ENCODE measurements at places on chromosomes 6 and 20.
A peak's percentile ranks its signal among the peaks of the same experiment; 100 is the strongest.

DNA sequence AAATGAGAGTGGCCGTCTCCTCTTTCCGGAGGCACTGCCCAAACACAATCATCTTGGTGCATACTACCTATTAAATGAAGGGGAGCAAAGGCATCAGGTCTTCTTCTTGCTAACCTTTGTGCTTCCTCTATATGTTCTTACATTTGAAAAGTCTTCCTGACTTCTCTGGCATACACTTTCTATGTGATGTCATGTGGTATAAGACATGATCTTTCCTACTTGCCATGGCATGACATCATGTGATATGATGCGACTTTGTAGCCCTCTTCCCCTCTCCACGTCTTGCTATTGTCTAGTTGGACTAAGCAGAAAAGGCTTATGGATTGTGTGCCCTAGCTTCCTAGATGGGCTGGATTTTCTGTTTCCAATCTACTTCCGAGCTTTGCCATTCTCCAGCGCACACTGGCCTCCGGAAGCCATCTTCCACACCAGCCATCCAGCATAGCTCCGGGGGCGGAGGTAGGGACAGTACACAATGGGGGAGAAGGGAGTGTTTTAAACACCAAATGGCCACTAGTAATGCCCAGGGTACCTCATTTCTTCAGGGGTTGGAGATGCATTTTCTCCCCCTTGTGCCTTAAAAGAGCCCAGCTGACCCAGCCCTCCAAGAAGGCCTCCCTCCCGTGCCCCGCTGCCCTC is 8.8 kb upstream of the NEDD9 start:
- DNase-seq, result no peak

DNA sequence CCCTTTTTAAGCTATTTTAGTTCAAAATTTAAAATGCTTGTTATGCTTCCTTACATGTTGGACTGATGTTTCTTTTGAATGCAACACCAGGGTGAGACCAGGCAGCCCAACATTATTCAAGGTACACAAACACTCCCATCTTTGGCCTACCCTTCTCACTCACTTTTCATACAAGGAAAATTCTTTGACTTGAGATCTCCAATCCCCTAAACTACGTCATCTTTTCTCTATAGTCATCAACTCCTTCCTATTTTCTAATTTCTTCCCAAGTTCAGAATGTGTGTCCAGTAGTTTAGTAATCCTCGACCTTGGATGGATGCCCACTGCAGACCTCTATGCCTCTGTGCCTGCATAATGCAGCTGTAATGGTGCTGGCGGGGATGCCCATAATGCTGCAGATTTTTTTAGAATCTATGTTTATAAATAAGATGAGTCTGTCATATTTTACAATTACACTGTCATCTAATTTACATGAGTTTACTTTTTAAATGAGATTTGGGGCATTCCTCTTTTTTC is 108.7 kb downstream of the ID4 start:
- no peak for DNase-seq

DNA sequence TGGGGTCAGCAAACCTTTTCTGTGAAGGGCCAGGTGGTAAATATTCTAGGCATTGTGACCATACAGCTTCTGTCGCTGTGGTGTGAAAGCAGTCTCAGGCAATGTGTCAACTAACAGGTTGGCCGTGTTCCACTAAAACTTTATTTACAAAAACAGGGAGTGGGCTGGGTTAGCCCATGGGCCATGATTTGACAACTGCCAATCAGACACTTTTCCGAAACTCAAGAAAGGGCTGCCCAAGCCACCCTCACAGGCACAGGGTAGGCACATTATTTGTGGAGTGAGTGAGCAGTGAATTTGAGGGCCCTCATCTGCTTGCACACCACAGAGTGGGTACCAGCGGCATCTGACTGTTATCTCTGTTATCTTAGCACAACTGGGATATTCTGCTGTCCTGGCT is 290.3 kb downstream of the TAF4 start:
- no peak for DNase-seq

DNA sequence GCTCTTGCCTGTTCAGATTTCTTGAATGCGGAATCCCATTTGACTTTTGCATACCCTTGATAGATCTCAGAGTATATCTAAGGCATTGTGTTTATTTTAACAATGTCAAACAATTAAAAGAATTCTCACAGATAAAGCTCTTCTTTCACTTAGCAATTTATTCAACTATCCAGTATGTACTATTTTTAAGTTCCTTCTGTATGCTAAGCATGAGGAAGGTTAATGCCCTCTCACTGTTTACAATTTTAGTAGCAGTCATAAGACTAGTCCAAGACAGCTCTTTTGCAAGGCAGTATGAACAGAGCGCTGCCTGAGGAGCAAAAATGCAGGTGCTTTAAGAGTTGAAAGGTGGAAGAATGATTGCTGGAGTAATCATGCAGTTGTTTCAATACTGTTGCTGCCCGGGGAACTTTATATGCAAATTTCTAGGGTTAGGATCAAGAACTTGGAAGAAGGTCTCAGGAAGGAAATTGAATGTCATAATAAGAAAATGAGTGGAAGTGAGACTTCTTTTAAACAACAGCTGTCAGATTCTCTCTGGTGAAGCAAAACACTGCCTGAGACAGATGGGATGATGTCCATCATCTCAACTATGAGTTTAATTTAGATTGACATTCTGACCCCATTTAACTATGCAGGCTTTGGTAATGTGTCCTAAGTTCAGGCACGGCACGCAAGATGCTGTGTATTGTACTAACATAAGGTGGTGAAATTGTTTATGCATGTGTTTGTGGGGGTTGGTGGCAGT is 1303.5 kb upstream of the CITED2 start:
- no peak for DNase-seq

GRCh38 chr6:137261361-137261760 is 42.2 kb upstream of the IFNGR1 start:
- DNase-seq, result no peak

DNA sequence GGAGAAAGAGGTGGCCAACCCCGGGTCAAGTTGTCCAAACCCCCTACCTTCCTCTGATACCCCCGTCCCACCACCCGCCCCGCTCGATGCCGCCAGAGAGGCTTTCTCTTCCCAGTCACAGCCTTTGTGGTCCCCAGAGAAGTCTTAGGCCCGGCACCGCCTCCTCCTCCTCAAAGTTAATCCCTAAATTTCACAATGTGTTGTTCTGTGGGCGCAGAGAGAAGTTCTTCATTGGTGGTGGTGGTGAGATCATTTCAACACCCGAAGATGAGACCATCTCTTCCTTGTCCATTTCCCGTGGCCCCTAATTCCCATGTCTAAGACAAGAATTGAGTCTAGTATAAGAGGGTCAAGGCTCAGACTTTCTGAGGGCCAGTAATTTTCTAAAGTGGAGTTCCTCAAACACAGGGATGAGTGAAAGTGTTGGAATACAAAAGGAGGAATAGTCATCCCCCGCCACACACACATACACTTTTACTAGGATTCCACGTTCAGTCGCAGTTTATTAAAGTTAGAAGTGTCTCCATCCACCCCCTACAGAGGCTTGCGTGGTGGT is 10.4 kb downstream of the TRIM31 start:
- peak; percentile 55 for DNase-seq

- DNase-seq, result no peak
Observed at GRCh38 chr6:5457983-5458683, 196.8 kb downstream of the FARS2 start.

- DNase-seq, result no peak
Observed at GRCh38 chr6:130223508-130223907, 757 bp upstream of the SAMD3 start.

DNA sequence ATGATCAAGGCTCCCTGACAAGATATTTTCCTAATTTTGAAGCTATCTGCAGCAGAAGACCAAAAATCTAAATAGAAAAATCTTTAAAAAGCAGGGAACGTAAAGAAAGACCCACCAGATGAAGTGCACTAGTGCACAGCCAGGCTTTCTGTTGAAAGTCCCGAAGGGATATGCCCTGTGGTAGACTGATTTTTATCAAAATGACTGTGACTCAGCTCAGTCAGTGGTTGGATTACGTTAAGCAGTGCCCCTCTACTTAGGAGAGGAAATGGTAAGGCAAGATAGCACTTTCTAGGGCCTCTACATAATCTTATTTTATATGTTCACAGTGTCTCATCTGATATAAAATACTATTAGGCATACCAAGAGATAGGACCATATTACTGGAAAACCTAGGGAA is 123.4 kb upstream of the RAB32 start:
- no peak for DNase-seq

- DNase-seq, result no peak
Observed at GRCh38 chr6:156919370-156919769, 142.2 kb downstream of the ARID1B start.

- DNase-seq, result no peak
Observed at GRCh38 chr20:24870881-24871280, 78.2 kb upstream of the CST7 start.

- no peak for DNase-seq
Observed at GRCh38 chr6:125444006-125444923, 142.5 kb upstream of the HDDC2 start.

- DNase-seq, result no peak
Observed at GRCh38 chr6:4872841-4873240, 96.6 kb downstream of the CDYL start.

GRCh38 chr6:75286955-75287354 is 2.4 kb upstream of the TMEM30A start:
- no peak for DNase-seq

GRCh38 chr20:47030271-47030810 is 135.7 kb downstream of the EYA2 start:
- DNase-seq, result no peak

DNA sequence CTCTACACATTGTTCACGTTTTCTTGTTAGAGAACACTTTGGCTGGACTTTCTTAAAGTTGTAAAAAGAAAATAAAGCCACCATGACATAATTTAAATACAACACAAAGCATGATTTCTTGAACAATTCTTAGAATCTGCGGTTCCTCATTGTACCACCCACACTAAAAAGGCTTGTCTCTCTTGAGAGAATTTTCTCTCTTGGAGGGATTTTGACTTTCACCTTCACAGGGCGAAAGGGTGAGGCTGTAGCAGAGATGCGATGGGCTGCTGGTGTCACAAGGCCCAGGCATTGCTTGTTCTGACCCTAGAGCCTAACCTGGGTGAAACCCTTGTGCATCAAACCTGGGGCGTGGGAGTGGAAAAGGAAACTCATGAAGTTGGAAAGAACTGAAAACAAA is 122.7 kb upstream of the RIPOR2 start:
- DNase-seq, result no peak

GRCh38 chr6:121305957-121306607 is 28.2 kb downstream of the TBC1D32 start:
- DNase-seq, result peak; percentile 35

- no peak for DNase-seq
Observed at GRCh38 chr6:42431877-42432276, 19.8 kb downstream of the TRERF1 start.

DNA sequence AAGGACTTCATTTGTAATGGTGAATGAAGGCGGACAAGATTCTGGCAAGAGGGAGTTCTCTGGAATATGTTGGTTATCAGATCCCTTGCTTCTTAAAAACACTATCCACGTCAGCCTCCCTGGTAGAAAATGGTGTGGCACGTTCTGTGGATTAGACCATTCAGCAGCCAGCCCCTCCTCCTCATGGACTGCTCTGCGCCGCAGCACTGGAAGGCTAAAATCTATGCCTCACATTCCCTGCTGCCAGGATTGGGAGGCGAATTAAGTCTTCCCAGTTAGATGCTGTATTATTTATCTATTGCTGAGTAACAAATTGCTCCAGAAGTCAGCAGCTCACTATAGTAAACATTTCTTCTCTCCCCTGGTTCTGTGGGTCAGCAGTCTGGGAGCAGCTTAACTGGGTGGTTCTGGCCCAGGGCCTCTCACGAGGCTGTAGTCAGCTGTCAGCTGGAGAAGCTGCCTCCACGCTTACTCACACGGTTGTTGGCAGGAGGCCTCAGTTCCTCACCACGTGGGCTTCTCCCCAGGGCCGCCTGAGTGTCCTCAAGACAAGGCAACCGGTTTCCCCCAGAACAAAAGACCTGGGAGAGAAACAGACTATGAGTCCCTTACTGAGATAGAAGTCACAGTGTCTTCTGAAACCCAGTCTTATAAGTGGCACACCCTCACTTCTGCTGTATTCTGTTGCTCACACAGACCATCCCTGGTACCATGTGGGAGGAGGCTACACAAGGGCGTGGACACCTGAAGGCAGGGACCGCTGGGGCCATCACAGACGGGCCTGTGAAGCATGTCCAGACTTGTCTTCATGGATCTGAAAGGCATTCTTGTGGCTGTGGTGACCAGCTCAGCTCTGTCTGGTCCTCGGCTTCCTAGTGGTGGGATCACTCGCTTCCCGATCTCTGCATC is 101.0 kb downstream of the NRN1 start:
- peak; percentile 95 for DNase-seq

GRCh38 chr6:111829581-111829980 is 43.7 kb downstream of the FYN start:
- DNase-seq, result no peak

DNA sequence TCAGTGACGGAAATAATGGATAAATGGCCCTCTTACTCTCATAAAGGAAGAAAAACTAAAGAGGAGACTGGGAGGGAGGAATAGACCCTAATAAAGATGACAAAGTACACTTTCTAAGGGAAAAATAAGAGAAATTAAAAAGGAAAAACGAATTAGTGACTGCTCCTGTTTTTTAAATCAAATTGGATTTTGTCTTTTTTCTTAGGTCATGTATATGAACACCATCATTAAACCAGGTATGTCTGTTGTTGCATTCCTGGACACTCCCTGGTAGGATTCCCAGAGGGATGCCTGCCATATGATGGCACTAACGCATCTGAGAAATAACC is 59.4 kb upstream of the BTN3A2 start:
- DNase-seq, result peak; percentile 37

GRCh38 chr20:17679941-17680835 is 1.9 kb downstream of the RRBP1 start:
- peak; percentile 58 for DNase-seq

DNA sequence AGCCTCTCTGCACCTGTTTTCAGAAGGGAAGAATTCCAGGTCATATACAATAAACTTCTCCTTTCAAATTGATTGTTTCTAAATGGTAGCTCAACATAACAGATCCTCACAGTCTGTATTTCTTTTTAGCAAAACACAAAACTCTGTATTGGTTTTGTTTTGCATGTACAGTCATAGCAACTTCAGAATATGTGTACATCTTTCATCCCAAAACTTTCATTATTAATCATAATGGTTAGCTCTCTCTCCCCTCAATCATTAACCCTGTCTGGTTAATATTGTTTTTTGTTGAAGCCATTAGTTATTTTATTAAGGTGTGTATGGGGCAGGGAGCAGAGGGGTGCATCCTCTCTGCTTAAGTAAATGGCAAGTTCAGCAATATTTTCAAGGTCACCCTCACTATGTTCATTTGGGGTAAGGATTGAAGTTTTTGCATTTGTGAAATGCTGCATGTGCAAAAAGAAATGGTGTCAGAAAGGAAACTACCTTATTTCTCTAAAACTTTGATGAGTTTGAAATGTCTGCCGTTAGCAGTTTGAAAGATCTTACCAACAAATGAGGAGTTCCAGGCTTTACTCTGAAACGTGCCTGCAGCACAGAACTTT is 136.8 kb upstream of the BTBD3 start:
- no peak for DNase-seq

DNA sequence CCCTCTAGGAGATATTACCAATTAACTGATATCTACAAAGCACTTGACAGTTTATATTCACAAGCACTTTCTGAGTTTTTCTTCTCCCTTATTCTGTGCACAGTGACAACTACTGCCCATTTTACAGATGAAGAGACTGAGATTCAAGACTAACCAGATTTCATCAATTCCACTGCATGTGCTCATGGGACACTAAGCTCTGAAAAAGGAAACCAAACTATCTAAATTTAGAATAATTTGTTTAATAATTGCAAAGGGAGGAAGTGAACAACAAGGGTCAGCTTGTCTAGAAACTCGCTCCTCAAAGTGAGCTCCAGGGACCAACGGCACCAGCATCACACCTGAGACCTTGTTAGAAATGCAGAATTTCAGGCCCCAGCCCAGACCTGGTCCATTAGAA is 50.8 kb upstream of the MYLIP start:
- no peak for DNase-seq
